ENCODE measurements at places on chromosomes 1 and 21.

GRCh38 chr1:85124091-85124490 lies 75.8 kb upstream of the MCOLN3 start:
- no peak for DNase-seq

GRCh38 chr1:206672844-206673758 lies 11.6 kb upstream of the MAPKAPK2 start:
- no peak for DNase-seq

DNA sequence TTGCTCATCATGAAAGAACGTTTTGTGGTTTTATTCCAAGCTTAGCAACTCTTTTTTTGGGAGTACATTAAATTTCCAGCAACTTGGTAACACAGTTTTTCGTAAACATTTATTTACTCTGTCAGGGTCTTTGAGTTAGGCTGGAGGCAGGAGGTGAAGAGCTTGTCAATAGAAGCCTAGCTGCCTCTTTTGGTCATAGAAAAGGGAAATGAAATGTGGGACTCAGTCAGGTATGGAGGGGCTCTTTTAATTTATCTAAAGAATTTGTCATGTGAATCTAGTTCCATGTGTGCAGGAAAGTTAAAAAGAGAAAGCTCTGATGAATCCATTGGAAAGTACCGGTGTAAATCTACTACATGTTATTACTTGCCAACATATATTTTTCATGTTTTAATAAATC lies 45.9 kb upstream of the PRMT6 start:
- no peak for DNase-seq

DNA sequence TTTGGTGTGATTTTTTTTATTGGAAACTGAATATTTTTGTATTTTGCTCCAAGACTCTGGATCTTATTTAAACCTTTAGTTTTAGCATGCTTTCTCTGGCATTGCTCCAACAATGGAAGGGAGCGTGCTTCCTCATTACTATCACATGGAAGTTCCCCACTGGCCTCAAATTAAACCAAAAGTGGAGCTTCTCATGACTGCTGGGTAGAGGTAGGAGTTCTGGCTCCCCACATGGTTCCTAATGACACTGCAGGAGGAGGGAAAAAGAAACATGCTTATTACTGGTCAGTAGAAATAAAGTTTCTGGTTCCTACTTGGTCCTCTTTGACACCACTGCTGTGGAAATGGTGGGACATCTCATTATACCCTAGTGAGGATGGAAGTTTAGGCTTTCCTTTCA lies 310.5 kb downstream of the PTGER3 start:
- DNase-seq = no peak

DNA sequence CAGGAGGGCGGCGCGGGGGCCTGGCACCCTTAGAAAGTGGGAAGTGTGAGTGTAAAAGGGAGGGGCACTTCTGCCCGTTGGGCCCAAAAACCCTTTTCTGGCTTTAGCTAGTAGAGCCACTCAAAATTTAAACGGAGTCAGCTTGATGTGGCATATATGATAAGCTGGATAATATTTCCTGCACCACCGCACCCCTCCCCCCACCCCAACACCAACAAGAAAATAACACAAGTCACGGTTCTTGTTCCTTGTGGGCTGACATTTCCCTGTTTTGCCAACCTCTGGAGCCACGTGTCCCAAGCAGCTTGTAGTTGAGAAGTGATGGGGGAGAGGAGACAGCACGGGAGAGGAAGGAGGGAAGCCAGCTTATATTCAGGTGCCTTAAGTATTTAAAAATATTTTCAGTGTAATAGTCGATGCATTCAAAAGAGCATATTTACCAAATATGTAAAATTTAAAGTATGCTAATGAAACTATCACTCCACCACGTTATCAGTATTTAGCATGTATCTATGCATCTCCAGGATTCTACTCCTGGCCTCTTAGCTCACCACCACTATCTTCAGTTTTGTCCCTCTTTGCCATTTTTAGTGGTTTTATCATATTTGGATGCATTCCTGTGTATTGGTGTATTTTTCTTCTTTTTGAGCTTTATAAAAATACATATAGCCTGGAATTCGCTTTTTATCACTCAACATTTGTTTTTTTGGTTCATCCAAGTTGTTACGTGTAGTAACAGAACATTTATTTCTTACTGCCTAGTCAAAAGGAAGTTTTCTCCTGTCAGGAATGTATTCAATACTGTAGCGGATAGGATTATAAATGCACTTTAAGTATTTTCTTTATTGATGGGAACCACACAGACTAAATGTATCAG lies 773 bp upstream of the DDX59 start:
- peak; percentile 73 for DNase-seq

GRCh38 chr1:98661544-98662355 lies at the start of gene SNX7:
TSS of gene SNX7 (plus strand) at chr1:98661721. CDS start at chr1:98661732, 11 bp downstream.
- no peak for DNase-seq

- DNase-seq = no peak
Measured at GRCh38 chr1:86708920-86709319, 4.5 kb downstream of the SH3GLB1 start.

DNA sequence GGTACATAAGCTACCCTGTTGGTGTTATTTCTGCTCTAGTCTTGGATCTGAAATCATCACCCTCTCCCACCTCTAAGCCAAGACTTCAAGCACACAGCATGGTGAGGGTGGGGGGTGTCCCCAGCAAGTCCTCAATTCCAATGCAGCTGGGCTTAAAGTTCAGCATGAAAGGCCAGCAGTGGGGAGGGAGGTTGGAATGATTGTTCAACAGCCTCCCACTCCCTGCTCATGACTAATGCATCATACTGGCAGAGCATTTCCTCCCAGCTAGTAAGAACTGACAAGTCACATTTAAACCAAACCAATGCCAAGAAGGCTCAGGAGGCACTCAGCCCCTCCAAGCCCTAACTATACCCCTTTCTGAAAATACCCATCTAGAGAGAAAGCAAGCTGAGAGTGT lies 50.1 kb downstream of the TIAM1 start:
- no peak for DNase-seq

DNA sequence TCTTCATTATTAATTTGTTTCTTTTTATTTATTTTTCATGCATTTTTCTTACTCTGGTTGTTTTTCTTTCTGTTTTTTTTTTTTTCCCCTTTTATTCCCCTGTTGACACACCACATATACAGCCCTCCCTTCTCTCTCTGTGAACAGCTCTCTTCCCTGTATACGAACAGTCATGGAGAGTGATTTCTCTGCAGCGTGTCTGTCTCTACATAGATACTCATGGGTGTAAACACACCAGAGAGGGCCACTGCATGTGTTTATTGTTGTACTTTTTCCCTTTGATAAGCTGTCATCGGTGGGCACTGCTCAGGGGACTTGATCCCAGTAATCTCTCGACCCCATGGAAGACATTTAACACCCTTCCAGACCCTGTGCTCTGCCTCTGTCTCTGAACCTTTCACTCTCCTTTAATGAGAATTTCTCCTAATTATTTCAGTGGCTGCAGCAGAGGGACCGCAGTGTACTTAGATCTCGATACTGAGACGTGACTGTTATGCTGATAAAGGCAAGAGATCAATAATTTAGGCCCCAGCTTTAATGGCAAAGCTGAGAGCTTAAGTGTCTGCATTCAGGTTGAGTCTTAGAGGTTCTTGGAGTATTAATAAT lies 113.1 kb downstream of the PBX1 start:
- DNase-seq = no peak

DNA sequence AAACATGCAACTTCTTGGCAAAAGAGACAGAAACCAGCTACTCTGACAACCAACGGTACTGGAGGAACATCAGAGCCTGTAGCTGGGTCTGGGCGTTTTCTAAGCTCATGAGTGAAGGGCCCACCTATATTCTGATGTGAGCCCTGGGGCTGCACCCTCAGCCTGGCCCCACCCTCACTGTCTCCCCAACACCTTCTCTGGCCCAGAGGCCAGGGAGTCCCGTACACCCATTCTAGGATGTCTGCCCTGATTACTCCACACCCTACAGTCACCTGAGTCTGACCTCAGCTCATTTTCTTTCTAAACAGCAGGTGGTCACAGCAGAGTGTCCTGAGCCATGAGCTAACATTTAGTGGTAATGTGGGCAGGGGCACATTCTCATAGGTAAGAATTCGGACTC lies 439.2 kb downstream of the MATN1 start:
- DNase-seq = no peak

- no peak for DNase-seq
Measured at GRCh38 chr21:46099476-46099875, 1.6 kb downstream of the COL6A2 start.

DNA sequence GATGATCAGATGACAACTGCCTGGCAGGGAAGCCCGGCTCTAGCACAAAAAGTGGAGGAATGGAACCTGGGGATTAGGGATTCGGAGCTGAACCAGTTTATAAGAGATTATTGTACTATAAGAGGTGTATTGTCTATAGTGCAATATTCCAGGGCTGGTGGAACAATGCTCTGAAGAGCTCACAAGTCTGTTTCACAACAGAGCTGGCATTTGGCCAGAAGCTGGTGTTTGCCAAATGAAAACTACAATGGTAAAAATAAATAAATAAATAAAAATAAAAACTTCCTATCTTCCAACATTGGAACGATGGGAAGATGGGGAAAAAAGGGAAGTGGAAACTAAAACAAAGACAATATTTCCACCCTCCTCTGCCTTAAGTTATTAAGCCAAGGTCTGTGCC lies 73.5 kb downstream of the CHODL start:
- peak; percentile 12 for DNase-seq

DNA sequence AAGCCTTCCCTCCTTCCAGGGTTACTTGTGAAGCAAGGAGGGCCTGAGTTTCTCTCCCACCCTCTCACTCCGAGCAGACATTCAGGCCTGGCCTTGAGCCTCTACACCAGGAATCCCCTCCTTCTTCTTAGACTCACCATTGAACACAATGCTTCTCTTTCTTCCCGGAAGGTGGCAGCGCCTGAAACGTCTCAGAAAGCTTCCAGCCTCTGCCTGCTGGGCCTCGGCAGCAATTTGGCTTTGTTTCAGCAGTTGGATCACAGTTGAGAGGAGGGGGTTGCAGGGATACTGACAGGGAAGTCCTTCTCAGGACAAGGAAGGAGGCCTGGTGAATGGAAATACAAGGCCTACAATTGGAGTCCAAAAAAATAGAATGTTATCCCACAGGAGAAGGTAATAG lies 6.3 kb downstream of the CLDN8 start:
- DNase-seq = no peak

DNA sequence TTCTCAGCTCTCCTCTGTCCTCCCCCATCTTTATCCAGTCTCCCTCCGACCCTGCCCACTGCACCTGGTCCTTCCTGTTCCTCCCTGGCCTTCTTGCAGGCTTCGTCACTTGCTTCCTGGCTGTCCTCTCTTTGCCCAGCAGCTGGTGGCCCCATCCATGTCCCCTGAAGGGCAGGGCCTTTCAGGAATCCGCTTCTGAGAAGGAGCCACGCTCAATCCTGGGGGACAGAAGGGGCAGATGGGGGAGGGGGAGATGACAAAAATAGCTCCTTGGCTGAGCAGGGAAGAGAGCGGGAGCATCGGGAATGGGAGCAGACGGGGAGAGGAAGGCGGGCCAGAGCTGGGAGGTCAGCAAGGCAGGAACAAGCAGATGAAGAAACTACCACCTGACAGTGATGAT lies 40.7 kb downstream of the SLC30A1 start:
- DNase-seq = no peak

- no peak for DNase-seq
Measured at GRCh38 chr1:106278716-106279115, 777.8 kb upstream of the PRMT6 start.

DNA sequence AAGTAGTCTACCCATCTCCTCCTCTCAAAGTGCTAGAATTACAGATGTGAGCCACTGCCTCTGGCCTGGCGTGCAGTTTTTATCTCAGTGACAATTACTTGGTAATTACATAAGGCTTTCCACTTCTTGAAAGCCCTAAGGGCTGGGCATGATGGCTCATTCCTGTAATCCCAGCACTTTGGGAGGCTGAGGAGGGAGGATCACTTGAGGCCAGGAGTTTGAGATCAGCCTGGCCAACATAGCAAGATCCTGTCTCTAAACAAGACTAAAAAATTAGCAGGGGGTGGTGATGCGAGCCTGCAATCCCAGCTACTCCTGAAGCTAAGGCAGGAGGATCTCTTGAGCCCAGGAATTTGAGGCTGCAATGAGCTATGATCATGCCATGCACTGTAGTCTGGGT lies 7.7 kb downstream of the HHAT start:
- no peak for DNase-seq

DNA sequence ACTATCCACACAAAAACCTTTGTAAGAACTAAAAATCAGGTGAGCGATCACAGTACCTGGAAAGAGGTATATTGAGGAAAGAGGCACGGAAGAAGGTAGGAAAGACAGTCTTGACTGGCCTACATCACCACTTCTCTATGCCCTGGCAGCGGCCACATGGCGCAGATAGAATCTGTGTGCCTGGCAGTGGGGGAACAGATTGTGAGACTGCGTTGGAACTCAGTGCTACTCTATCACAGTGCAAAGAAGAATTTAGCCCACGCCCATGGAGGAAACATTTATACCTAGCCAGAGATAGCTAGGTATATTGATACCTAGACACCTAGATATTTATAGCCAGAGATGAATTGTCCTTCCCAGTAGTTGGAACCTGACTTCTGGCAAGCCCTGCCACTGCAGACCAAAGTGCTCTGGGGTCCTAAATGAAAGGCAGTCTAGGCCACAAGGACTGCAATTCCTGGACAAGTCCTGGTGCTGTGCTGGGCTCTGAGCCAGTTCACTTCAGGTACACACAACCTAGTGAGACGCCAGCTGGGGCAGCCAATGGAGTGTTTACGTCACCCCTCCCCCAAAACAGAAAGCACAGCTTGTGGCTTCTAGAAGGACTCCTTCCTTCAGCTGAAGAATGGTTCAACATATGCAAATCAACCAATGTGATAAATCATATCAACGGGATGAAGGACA lies 51.9 kb downstream of the DHX9 start:
- DNase-seq = no peak

- no peak for DNase-seq
Measured at GRCh38 chr1:205967554-205968335, 24.5 kb upstream of the SLC26A9 start.

- no peak for DNase-seq
Measured at GRCh38 chr1:87937831-87938395, 609.2 kb downstream of the LMO4 start.

GRCh38 chr1:40708750-40709099 lies 17.2 kb downstream of the NFYC start:
- DNase-seq = peak; percentile 83

DNA sequence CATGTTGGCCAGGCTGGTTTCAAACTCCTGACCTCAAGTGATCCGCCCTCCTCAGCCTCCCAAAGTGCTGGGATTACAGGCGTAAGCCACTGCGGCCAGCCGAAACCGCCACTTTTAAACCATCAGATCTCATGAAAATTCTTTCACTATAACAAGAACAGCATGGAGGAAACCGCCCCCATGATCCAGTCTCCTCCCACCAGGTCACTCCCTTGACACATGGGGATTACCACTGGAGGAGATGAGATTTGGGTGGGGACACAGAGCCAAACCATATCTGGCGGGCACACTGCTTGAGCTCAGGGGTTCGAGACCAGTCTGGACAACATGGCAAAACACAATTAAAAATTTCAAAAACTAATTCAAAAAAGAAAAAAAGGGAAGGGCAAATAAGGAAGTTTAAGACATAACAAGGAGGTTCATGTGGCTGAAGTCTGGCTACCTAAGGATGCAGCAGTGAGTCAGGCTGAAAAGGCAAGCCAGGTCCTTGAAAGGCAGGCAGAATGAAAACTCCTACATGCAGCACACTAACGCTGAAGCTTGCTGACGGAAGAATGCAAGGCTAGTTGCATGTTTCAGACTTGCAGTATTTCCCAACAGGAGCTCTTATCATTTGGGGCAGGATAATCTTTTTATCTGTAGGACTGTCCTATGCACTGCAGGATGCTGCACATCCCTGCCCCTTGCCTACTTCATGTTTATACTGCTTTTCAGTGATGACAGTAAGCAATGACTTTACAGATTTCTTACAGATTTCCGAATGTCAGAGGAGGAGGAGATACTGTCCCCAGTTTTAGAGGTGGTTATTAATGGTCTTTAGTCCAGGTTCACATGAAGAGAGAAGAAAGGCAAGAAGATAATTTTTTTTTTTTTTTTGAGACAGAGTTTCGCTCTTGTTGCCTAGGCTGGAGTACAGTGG lies 49.3 kb downstream of the FBXO42 start:
- no peak for DNase-seq

All from T47D (cell line).